ENCODE measurements at places on chromosomes 6 and 20. TPM values are rescaled to one million over a fixed set of nuclear protein-coding genes. Genes with fewer than 3 reads are reported as not detected.

Gene LMBRD1
- total RNA-seq = 14.0 TPM

Gene KCNK16
- total RNA-seq = not detected

Gene SLC17A1
- not detected for total RNA-seq

DNA sequence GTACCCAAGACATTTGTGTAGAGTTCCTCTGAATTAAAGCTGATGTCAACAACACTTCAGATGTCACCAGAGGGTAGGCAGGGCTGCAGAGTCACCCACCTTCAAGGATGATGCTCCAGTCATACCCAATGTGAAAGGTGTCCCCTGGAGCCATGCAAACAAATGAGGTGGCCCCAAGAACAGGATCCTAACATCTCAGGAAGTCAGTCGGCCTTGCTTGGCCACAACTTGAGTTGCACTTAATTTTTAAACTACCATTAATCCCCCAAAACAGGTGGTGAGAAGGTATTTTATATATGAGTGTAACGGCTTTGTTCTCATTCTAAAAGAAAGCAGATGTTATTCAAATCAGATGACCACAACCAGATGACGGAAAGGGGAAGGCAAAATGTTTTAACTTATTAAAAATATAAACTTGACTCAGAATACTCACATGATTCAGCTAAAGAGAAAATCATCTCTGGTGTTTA, 21.1 kb upstream of the SERPINB1 start:
- peaks cover 3% of the 10 kb centered on the region for H3K27me3 ChIP-seq
- no peak overlapping the region for H3K27ac ChIP-seq
- no peak for DNase-seq
- H3K4me3 ChIP-seq = no peak overlapping the region

GRCh38 chr20:57390604-57391438, at the start of gene RBM38:
TSS of gene RBM38 (plus strand) at chr20:57391396. CDS start at chr20:57391582, 186 bp downstream.
- H3K36me3 ChIP-seq = peaks cover 25% of the 10 kb centered on the region
- H3K27me3 ChIP-seq = no peaks in the 10 kb centered on the region
- H3K4me1 ChIP-seq = peaks cover 36% of the 10 kb centered on the region
- DNase-seq = peak; percentile 89

Gene SLC44A4
- total RNA-seq = not detected

GRCh38 chr20:17832236-17832915, 132.6 kb downstream of the BANF2 start:
- DNase-seq = no peak
- no peak overlapping the region for H3K4me3 ChIP-seq
- no peaks in the 10 kb centered on the region for H3K27me3 ChIP-seq
